Stimulated activated CD4-positive, alpha-beta T cell treated with anti-CD3 and anti-CD28 coated beads, Interleukin-15, amount 100 ng/mL, for 48 hours (primary cell): ENCODE measurements at places on chromosomes 5 and 9.

DNA sequence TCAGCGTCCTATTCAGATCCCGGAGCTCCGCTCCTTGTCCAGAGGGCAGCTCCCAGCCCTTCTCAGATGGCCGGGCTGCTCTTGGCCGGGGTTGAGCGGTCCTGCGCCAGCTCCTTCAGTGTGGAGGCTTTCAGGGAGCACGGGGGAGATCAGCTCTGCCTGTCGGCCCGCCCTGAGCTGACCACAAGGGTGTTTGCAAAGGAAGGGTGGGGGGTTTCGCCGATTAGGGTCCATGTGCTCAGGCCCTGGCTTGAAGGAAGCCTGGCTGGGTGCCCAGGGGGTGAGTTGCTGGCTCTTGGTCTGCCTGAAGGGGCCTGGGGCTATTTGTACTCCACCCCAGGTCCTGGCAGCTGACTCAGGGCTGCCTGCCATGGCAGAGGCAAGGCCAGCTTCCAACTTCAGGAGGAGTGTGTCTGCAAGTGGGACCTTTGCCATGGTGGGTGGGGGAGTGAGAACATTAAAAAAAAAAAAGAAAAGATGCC, 250.1 kb upstream of the KLF4 start:
- no peak for DNase-seq

GRCh38 chr9:113523421-113524141, 60.1 kb downstream of the RGS3 start:
- DNase-seq = peak; percentile 53

DNA sequence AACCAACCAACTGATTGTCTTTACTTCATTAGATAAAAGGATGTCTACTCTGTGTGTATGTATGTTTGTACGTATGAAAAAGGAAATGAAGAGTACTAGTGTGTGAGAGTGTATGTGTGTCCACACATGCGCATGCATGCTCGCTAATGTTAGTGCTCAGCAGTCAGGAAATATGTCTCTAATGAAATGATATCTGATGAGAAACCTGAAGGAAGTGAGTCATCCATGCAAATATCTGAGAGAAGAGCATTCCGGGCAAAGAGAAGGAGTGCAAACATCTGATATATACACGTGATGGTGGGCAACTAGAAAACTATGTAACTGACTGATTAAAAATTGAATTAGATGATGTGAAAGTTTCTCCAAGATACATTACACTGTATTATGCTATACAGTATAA, 29.6 kb upstream of the UGCG start:
- DNase-seq = no peak

DNA sequence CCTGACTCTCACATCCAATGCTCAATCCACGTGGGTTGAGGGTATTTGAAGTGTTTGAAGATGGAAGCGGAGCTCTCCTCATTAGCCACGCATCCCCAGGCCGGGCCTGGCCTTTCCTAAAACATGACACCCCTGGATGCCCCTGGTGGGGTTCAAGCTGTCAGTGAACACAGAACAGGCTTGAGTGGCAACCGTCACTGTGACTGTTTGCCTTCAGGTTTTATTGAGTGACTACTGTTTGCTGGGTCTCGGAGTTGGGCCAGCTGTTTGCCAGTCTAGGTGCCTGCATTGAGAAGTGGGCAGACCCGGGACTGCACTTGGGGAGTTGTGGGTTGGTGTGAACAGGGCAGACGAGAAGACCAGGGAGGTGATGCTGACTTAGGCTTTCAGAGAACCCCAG, 7.8 kb upstream of the OLFM1 start:
- DNase-seq = no peak

- no peak for DNase-seq
These were observed 62.1 kb upstream of the CTXN3 start for GRCh38 chr5:127586811-127587210.

DNA sequence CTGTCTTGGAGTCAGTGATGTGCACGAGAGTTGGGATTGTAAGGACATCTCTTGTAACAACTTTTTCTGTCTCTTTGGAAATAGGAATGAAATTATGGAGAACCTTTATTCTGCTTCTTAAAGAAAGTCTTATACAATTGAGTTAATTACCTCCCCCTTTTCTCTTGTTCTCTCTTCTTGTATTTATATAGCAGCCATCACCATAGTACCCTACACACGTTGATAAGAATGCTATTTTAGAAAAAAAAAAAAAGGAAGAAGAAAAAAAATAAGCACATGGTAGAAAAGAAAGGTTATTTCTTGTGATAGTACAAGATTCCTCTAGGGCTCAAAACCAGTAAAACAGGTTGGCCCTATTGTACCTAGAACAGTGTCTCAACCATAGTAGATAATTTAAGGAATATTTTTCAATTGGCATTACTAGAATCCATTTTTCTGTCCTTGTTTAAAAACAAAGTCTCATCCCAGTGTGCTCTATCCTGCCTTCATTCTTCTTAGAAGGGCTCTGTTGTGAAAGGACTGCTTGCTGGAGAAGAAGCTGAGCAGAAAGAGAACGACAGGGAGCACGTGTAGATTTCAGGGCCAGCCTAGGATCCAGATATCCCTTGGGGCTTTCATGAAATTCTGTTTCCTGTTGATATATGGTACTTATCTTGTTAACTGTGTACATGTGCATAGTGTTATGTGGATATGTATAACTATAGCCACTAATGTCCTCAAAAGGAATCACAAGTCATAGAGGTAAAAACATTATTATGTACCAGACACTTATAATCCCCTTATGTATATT, 392.3 kb upstream of the MEF2C start:
- no peak for DNase-seq

- DNase-seq = no peak
These were observed 10.4 kb upstream of the SLC36A2 start for GRCh38 chr5:151357792-151358191.

DNA sequence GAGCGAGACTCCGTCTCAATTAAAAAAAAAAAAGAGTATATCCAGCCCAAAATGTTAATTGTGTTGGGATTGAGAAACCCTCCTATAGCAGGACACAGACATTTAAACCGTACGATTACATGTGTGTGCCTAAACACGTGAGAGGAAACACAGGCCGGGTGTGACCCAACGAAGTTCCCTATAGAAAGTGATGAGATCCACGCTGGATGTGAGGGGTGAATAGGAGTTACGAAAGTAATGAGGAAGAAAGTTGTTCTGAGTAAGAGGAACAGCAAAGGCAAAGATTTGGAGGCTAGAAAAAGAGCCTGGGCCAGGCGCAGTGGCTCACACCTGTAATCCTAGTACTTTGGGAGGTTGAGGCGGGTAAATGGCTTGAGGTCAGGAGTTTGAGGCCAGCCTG, 13.6 kb downstream of the NAIF1 start:
- no peak for DNase-seq

- DNase-seq = no peak
These were observed 1114.0 kb downstream of the CDH12 start for GRCh38 chr5:21739096-21739495.

GRCh38 chr9:119282476-119283077, 86.7 kb downstream of the BRINP1 start:
- DNase-seq = no peak

- DNase-seq = no peak
These were observed 32.4 kb downstream of the INSL4 start for GRCh38 chr9:5263351-5264218.
